ENCODE measurements at places on chromosomes 4 and X. TPM values are rescaled to one million over a fixed set of nuclear protein-coding genes. Genes with fewer than 3 reads are reported as not detected.

Gene ITIH6
- not detected for total RNA-seq

Gene DGKK
- not detected for total RNA-seq

Gene ADH7
- not detected for total RNA-seq

Gene DKK2
- total RNA-seq = not detected

Gene CENPVL3
- 0.14 TPM for total RNA-seq

Gene DRP2
- total RNA-seq = 0.23 TPM

Gene PHOX2B
- total RNA-seq = not detected

Gene HERC5
- 5.2 TPM for total RNA-seq

Gene NXF2
- not detected for total RNA-seq

Gene NOX1
- 0.10 TPM for total RNA-seq

Gene PPP3CA
- total RNA-seq = 29.0 TPM

Gene F11
- total RNA-seq = not detected

All from A549 treated with DMSO at 1 μM for 4 hours (cell line).